Endothelial cell of umbilical vein (primary cell): ENCODE measurements at places on chromosomes 7 and 10. TPM values are rescaled to one million over a fixed set of nuclear protein-coding genes. Genes with fewer than 3 reads are reported as not detected.

The FOXP2 gene
- polyA plus RNA-seq, result 0.25 and 0.37 TPM in 2 replicates

The CYP26A1 gene
- 0.95 and 1.4 TPM in 2 replicates for polyA plus RNA-seq

The CHRM2 gene
- polyA plus RNA-seq, result not detected in 2 replicates

The TMEM225B gene
- 0.08 and 0.29 TPM in 2 replicates for polyA plus RNA-seq
